ENCODE measurements at places on chromosomes 11 and 22.

DNA sequence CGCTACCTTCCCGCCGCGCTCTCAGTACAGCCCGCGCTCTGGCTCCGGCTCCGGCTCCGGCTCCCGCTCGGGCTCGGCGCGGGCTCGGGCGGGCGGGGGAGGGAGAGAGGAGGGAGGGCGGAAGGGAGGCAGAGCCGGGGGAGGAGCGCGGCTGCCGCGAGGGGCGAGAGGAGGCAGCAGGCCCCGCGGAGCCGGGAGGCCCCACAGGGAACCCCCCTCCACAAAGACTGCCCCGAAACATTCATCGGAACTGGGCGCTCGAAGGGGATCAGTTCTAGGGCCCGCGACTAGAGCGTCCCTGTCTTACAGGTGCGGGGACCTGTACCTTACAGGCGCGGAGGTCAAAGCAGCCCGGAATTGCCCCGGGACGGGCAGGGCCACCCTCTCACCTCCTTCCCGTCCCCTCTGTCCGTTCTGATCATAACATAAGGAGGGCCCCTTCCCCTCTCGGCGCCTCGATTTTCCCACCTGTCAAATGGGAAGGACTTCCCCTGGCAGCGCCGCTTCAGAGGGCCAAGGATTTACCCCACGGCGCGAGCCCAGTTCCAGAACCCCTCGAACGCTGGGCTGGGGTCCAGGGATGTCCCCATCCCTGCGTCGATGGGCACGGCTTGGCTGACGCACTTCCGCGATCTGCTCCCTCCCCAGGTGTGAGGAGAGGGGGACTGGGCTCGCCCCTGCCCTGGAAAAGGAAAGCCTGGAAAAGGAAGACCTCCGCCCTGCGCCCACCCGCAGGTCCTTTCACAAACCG lies at the start of gene SHISA8:
Gene SHISA8, minus strand, starts transcription at position 40 of the 751 bp plus-strand sequence. CDS start 407 bp downstream, outside the sequence.
- peak; percentile 60 for DNase-seq

DNA sequence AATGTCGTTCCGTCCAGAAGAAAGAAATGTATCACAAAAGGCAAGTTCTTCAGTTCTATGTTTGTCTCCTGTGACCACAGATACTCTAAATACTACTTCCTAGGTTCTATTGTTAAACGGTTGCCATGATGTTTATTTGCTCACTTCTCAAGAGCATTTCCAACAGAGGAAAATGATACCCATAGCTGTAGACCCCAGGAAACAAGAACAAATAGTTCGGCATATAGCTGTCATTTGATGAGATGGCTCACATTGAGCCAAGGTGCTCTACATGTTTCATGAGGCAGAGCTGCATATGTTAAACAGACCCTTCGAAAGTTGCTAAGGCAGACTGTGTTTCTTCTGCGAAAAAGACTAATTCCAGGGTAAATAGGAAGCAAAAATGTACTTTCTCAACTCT lies 15.4 kb upstream of the ANGPTL5 start:
- DNase-seq, result no peak

DNA sequence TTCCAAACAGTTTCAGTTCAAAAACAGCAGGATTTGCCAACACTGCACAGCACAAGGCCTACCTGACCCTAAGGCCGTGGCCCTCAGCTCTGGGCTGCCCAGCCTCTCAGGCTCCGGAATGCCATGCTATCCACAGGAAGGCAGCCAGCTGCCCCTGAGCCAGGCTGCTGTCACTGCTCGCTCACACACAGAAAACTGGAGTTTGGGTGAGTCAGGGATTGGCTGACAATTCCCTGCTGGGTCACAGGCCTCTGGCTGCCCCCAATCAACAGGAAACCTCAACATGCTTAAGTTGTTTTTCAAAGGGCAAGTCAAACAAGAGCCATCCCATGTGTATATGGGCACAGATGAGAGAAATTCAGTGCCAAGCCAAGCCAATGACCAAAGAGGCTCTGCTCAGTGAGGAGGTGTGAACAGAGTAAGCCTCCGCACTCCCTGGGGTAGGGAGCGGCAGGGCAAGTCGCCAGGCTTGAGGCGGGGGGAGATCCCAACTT lies 50.2 kb downstream of the RPL27A start:
- DNase-seq, result no peak

DNA sequence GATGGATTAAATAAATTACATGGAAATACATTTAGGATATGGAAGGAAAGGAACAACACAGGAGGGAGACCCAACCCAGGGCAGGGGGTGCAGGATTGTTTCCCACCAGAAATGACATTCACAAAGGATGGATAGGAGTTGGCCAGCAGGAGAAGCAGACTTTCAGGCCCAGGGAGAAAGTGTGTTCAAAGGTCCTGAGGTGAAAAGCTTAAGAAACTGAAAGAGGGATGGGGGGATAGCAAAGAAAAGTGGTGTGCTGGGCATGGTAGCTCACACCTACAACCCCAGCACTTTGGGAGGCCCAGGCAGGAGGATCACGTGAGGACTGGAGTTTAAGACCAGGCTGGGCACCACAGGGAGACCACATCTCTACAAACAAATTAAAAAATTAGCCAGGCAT lies 16.6 kb upstream of the ADA2 start:
- no peak for DNase-seq

- no peak for DNase-seq
Observed at GRCh38 chr11:132187814-132188213, 817.4 kb downstream of the NTM start.

DNA sequence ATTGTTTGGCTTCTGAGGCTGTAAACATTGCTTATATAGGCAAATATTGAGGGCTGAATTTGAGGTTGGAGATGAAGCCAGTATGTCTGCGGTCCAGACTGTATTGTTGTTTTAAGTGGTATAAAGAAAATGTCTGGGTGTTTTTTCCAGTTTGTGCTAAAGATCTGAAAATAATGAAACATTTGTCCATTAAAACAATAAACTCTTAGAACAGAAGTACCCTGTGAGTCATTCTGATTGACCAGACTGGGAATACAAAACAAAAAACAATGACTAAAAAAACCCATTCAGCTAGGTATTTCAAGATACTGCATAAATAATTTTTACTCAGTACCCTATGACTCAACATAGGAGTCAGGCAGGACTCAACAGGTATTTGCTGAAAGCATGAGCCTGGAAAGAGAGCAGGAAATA lies 20.4 kb downstream of the ALKBH8 start:
- no peak for DNase-seq

- DNase-seq, result no peak
Observed at GRCh38 chr11:102422817-102423712, 29.5 kb downstream of the TMEM123 start.

DNA sequence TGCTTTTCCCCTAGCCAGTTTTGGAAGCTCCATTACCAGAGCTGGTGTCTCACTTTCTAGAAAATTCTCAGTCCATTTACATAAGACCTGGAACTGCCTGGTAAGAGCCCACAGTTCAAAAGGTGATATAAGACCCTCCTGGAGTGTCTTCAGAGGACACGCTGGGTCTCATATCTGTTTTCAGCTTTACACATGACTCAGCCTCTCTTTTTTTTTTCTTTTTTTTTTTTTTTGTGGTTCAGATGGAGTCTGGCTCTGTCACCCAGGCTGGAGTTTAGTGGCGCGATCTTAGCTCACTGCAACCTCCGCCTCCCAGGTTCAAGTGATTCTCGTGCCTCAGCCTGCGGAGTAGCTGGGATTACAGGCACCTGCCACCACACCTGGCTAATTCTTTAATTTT lies 30.7 kb downstream of the WEE1 start:
- DNase-seq, result no peak

DNA sequence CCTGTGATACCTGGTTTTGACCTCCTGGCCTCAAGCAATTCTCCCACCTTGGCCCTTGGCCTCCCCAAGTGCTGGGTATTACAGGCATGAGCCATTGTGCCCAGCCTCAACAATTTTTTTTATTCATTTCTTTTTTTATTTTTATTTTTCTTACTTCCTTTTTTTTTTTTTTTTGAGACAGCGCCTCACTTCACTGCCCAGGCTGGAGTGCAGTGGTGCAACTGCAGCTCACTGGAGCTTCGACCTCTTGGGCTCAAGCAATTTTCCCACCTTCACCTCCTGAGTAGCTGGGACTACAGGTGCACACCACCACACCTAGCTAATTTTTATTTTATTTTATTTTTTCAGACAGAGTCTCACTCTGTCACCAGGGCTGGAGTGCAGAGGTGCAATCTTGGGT lies 25.5 kb upstream of the CECR2 start:
- no peak for DNase-seq

DNA sequence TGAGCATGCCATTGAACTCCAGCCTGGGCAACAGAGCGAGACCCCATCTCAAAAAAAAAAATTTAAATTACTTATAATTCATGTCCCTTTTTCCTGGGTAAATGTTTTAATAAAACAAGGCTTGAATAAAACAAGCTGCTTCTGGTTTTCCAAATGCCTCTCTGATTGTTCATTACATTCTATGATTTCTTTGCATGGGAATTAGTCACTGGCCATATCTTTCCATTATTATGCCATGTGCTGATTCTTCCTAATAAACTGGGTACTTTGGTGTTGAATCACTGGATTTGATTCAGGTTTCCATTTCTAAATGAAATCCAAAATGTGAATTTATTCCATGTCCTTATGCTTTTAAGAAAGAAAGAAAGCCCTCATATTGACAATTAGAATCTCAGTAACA lies 42.6 kb downstream of the ZNF215 start:
- no peak for DNase-seq

DNA sequence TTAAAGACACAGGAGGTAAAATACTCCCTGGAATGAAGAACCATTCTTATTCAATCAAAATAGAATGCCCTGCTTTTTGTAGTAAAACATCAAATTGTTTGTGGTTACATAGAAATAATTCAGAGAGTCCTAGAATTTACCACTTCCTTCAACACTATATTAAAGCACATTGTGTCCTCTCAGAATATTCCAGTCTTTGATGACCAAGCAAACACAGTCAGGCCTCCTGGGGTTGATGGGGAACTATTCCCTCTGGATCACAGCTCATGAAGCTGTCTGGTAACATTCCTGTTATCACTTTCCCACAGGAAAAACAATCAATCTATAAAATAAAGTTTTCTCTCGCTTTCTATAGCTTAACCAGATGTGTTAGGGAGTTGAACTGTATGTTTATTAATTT lies 389.3 kb downstream of the KCNA4 start:
- no peak for DNase-seq

- no peak for DNase-seq
Observed at GRCh38 chr11:130485983-130486382, 37.5 kb downstream of the ADAMTS15 start.

- DNase-seq, result no peak
Observed at GRCh38 chr11:128549256-128549944, 38.0 kb downstream of the ETS1 start.

- no peak for DNase-seq
Observed at GRCh38 chr11:2571598-2572281, 126.9 kb downstream of the KCNQ1 start.

DNA sequence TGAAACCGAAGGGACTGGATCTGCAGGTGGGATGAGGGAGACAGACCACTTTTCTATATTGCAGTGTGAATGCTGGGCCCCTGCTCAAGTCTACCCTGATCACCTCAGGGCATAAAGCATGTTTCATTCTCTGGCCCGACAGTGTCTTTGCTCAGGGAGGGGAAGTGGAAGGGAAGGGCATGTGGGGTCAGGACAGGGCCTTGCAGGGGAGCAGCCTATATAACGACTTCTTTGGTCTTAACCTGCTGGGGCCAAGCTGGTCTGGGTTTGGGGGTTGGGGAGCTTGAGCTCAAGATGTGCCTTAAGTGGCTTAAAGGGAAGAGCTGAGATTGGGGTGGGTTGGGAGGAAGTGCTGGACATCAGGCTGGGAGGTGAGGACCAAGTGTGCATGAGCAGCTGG lies 86.4 kb downstream of the GDPD4 start:
- no peak for DNase-seq

GRCh38 chr11:134390706-134391569 lies 21.1 kb downstream of the B3GAT1 start:
- DNase-seq, result no peak

DNA sequence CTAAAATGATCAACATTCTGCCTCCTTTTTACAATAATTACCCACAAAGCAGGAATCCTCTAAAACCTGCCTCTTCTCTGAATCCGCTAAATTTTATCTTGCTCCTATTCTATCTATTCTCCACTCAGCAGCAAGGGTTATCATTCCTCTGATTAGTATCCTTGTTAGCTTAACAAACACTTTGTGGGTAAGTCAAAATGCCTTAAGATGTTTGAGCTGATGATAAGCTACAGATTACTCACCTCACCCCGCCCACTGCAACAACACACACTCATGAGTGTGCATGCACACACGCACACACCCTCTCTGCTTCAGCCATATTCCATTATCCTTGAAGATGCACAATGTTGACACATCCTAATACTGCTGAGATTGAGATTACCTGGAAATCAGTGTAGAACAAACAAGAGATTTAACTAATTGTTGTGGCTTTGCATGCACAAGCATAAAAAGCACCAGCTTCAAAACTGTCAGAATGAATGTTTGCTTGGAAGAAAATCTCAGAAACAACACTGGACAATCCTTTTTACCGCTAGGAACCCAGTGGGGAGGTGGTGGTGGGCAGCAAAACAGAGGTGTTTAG lies 130.9 kb downstream of the BBOX1 start:
- DNase-seq, result no peak

- no peak for DNase-seq
Observed at GRCh38 chr11:82731691-82732277, 1.9 kb downstream of the FAM181B start.

- DNase-seq, result peak; percentile 64
Observed at GRCh38 chr11:61071208-61071681, 31.0 kb upstream of the CD5 start.

DNA sequence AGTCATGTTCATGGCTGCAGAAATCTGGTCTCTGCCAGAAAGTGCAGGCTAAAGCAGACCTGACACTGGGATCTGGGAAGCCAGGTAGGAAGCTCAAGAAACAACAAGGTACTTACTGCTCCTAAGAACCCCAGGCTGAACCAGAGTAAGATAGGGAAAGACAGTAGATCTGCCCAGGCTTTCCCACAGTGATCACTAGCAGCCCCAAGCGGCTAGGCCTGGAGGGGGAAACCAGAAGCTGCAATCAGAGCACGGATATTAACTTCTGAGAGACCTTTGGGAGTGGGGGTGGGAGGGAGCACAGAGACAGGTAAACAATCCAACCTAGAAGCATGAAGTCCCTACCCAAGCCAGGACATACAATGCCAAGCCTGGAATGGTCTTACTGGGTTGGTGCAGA lies 135.2 kb upstream of the C11orf58 start:
- DNase-seq, result no peak

GRCh38 chr22:25775531-25775930 lies 33.5 kb downstream of the MYO18B start:
- DNase-seq, result no peak

DNA sequence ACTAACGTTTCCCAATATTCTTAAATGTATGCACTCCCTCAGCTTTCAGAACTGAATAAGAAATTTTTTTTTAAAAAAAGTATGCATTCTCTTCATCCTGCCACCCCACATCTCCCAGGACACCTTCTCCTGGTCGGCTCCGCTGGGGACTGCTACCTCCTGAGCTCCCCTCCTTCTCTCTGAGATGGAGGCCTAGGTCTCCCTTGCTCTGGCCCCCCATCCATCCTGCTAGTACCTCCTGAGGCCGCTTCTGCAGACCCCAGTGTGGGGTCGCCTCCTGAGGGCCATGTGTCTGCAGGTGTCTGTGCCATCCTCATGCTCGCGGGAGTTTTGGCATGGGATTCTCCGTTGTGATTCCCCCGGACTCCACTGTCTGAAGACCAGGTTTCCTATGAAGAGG lies 27.8 kb downstream of the FAM118A start:
- DNase-seq, result no peak

- no peak for DNase-seq
Observed at GRCh38 chr11:125390946-125391345, 105.1 kb downstream of the FEZ1 start.

GRCh38 chr11:104876324-104876723 lies 21.9 kb downstream of the CASP12 start:
- no peak for DNase-seq

Measured in activated naive CD4-positive, alpha-beta T cell treated with Interleukin-2 at 50 U/mL for 16 hours (primary cell).